Gastroesophageal sphincter (tissue), 4 donors: ENCODE measurements at places on chromosomes 2 and 18.

GRCh38 chr2:101832114-101832513, 134.6 kb downstream of the MAP4K4 start:
- ATAC-seq, result no peak
- peaks cover 49% of the 10 kb centered on the region for H3K4me1 ChIP-seq
- no peak overlapping the region for H3K4me3 ChIP-seq
- no peaks in the 10 kb centered on the region for H3K27me3 ChIP-seq

GRCh38 chr2:160993654-160994061, 166.6 kb upstream of the TANK start:
- ATAC-seq, result no peak
- H3K36me3 ChIP-seq, result no peaks in the 10 kb centered on the region
- no peak overlapping the region for H3K4me3 ChIP-seq
- H3K4me1 ChIP-seq, result peaks cover 18% of the 10 kb centered on the region
- H3K27me3 ChIP-seq, result no peaks in the 10 kb centered on the region

GRCh38 chr2:147538088-147538487, 306.7 kb upstream of the ACVR2A start:
- H3K27ac ChIP-seq, result no peak overlapping the region
- H3K4me3 ChIP-seq, result no peak overlapping the region
- no peaks in the 10 kb centered on the region for H3K36me3 ChIP-seq

DNA sequence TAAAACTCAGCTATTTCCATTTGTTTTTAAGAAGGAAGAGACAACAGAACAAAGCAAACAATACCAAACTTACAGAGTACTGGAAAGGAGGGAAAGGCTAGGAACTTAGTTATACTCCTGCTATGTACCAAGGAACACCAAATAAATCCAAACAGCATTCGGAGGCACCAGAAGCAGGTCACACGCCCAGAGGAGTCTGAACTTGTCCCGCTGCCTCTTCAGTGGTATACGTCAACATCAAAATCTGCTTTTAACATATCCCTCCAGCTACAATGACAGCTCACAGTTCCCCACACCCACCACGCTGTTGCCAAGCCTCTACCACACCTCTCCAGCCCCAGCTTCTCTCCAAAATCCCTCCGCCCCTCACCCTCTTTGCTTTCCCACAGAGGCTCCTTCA, 17.3 kb downstream of the C2orf76 start:
- H3K27me3 ChIP-seq, result no peaks in the 10 kb centered on the region
- ATAC-seq, result no peak
- H3K27ac ChIP-seq, result no peak overlapping the region
- no peak overlapping the region for H3K4me3 ChIP-seq
- H3K36me3 ChIP-seq, result no peaks in the 10 kb centered on the region

DNA sequence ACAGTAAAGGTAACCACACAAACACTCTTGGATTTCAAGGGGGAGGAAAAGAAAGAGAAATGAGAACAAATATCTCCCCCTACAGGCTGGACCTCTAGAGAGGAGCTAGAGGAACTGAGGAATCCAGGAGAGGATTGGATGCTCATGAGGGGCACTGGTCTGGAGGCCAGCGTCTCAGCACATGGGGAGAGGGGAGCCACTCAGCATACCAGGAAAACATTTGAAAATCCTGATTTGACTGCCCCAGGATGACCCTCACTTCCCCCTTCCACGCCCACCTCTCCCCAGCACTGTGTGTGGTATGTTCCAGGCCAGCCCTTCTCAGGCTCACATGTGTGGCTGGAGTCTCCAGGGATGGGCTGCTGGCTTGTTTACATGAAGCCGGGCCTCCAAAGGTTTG, 396.8 kb upstream of the ID2 start:
- H3K36me3 ChIP-seq, result no peaks in the 10 kb centered on the region
- no peaks in the 10 kb centered on the region for H3K4me1 ChIP-seq
- H3K27me3 ChIP-seq, result no peaks in the 10 kb centered on the region
- no peak for ATAC-seq

- H3K4me1 ChIP-seq, result no peaks in the 10 kb centered on the region
- peaks cover 11% of the 10 kb centered on the region for H3K27me3 ChIP-seq
- no peak for ATAC-seq
- no peak overlapping the region for H3K27ac ChIP-seq
Measured at GRCh38 chr2:16537347-16537746, 128.3 kb downstream of the CYRIA start.

- peaks cover 59% of the 10 kb centered on the region for H3K36me3 ChIP-seq
- no peak overlapping the region for H3K4me3 ChIP-seq
- ATAC-seq, result no peak
- no peaks in the 10 kb centered on the region for H3K4me1 ChIP-seq
- H3K27me3 ChIP-seq, result no peaks in the 10 kb centered on the region
Measured at GRCh38 chr2:29165362-29166241, 50.4 kb downstream of the CLIP4 start.

DNA sequence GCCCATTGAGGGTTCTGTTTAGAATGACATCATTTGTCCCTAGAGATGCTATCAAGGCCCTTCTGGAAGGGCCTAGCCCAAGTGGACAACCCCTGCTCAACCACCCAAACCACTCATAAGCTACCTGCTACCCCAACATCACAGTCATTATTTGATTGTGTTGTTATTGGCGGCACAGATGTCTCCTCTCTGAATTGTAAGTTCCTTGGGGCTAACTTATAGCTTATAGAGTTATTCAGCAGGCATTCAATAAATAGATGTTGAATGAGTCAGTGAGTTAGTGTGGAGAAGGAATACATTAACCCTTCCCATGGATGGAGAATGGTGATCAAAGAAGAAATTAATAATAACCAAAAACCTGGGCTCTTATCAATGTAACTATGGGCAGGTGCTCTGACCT, 80.0 kb downstream of the ACAA2 start:
- H3K27me3 ChIP-seq, result peaks cover 5% of the 10 kb centered on the region
- H3K27ac ChIP-seq, result no peak overlapping the region
- no peaks in the 10 kb centered on the region for H3K36me3 ChIP-seq
- no peak for ATAC-seq
- peaks cover 9% of the 10 kb centered on the region for H3K4me1 ChIP-seq

DNA sequence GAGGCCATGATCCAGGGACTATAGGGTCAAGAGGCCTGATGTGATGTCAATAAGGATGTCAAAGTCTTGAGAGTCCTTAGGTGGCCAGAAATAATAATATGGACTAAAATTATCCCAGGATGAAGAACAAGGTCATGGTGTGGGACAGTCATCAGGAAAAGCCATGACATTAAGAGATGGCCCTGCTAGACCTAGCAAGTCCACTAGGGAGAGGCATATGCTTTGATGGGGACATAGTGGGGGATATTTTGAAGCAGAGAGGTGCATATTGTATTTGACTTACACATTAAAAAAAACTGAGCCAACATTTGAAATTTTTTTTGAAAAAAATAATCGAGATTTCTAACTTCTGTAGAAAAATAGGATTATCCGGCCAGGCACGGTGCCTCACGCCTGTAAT, 53.3 kb upstream of the CXCR4 start:
- H3K27ac ChIP-seq, result no peak overlapping the region
- no peaks in the 10 kb centered on the region for H3K4me1 ChIP-seq
- no peaks in the 10 kb centered on the region for H3K36me3 ChIP-seq
- no peaks in the 10 kb centered on the region for H3K27me3 ChIP-seq
- H3K4me3 ChIP-seq, result no peak overlapping the region
